ENCODE measurements at places on chromosomes 1 and 21.

GRCh38 chr1:166166698-166167571, at the start of gene FAM78B:
FAM78B (minus strand) TSS chr1:166167001; CDS start chr1:166166248, 753 bp downstream.
- DNase-seq, result peak; percentile 37

GRCh38 chr1:8506456-8506855, 188.5 kb downstream of the SLC45A1 start:
- DNase-seq, result no peak

GRCh38 chr1:111476761-111477309, 3.1 kb downstream of the C1orf162 start:
- peak; percentile 94 for DNase-seq

- no peak for DNase-seq
These were observed 31.1 kb downstream of the SIPA1L2 start for GRCh38 chr1:232598837-232599177.

GRCh38 chr1:85330214-85330631, 53.8 kb upstream of the BCL10 start:
- DNase-seq, result no peak

DNA sequence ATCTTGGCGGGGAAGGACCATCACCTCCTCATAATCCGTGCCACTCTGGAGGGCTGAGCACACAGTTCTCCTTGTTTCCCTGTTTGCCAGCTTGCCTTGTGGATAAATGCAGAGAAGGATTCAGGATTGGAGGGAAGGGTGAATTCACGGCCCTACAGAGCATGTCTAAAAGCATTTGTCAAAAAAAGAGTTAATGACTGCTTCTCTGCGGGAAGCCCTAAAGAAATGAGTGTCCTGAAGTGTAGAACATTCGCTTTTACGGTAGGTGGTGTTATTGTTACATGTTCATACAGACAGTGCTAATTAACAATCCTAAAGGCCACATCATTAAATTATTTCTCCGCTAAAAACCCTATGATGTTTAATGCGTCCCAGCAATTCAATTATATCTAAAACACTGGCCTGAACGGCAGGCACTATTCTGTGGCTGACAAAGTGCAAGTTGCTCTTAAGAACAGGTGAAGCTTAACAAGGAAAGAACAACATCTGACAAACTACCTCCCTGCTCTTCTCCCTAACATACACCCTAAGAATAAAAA, 112.3 kb upstream of the NFIA start:
- DNase-seq, result no peak
